ENCODE measurements at places on chromosomes 1 and 21.

GRCh38 chr1:44903011-44903680, 60.1 kb upstream of the PTCH2 start:
- DNase-seq, result no peak

- no peak for DNase-seq
Measured at GRCh38 chr1:54548389-54549044, 489 bp downstream of the ACOT11 start.

- DNase-seq, result no peak
Measured at GRCh38 chr1:7690076-7690475, 81.0 kb upstream of the VAMP3 start.

DNA sequence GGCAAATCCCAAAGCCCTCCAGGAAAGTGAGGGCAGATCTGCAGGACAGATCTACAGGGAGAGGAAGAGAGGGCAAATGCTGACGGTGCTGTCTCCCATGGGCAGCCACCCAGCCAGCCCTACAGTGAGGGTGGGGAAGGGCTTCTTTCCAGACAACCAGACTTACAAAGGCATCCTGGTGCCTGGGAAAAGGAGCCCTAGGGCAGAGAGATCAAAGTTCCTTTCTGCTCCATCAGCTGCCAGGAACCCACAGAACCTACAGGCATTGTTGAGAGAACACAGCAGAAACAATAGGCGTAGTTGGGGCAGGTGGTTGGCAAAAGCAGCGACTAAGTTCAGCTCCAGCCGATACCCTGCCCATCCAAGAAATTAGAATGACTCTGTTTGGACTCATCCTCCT, 332.4 kb downstream of the KCNH1 start:
- no peak for DNase-seq

- no peak for DNase-seq
Measured at GRCh38 chr1:6185635-6186382, 5.7 kb upstream of the CHD5 start.

- no peak for DNase-seq
Measured at GRCh38 chr1:242412921-242413320, 111.6 kb downstream of the PLD5 start.

GRCh38 chr1:7657287-7658016, 113.6 kb upstream of the VAMP3 start:
- DNase-seq, result no peak

DNA sequence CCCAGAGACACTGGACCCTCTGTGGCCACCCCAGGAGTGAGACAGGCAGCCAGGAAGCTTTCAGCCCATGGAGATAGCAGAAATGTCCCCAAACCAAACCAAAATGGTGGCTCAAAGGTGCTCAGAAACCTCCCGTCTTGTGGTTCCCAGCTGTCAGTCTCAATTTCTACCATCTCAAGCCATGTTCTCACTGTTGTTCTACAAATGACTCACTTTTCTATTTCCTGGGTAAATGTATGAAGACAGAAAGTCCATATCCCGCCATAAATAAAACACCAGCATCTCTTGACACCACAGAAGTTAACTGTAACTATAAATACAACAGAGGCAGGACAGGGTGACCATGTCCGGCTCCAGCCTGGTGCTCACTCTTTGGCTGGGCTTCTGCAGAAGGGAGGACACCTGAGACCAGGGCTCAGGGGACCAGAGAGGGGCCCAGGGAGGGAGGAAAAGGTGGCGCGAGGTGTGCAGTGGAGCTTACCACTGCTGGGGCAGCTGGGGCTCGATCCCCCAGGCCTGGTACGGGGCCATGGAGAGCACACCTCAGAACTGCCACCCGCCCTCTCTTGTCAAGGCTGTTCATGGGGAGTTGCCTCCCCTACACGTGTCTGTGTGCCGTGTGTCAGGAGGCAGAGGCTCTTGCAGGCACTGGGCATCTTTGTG, 43.6 kb downstream of the EPHB2 start:
- DNase-seq, result no peak

DNA sequence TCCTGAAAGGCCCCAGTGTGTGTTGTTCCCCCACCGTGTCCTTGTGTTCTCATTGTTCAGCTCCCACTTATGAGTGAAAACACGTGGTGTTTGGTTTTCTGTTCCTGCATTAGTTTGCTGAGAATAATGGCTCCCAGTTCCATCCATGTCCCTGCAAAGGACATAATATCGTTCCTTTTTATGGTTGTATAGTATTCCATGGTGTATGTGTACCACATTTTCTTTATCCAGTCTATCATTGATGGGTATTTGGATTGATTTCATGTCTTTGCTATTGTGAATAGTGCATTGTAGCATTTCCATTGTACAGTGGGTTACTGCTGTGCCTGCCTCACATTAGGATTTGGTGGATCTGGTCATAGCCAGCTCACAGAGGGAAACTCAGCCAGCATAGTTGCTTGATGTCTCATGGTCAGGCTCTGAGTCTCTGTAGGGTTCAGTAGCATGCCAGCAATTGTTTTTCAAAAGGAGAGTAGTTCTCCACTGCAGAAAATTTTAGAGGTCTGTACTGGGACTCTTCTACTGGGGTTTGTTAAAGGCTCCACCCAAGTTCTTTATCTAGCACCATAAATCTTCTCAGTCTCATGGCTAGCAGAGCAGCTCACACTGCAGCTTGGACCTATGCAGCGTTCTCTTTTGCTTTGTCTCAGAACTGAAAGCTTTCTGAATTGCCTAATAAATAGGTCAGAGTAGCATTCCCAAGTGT, 41.0 kb downstream of the RUNX3 start:
- DNase-seq, result no peak

DNA sequence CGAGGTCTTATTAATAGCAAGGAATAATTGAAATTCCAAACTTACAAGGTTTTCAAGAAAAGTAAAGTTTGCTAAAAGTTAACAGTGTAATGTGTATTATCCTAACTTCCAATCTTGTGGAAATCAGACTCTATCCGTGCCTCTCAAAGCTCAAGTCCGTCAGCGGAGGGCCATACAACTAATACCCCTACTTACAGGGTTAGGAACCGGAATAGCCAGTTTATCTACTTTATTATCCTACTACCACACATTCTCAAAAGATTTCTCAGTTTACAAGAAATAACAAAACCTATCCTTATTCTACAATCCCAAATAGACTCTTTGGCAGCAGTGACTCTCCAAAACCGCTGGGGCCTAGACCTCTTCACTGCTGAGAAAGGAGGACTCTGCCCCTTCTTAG, 457.8 kb downstream of the PTPRC start:
- DNase-seq, result no peak

DNA sequence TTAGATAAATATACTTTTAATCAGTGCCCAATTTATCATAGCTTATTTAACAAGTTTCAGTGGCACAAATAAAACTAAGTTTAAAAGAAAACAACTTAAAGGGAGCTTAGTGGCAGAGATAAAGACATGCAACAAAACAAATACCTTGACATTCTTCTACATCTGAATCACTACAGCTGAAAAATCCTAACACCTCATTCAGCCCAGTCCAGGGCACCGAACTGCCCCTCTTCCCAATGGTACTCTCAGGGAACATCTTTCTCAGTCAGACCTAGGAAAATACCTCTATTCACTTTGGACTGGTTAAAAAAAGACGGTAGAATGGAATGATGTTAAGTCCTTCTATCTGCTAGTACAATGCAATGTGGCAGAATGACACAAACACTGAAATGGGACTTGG, 8.3 kb downstream of the OTUD7B start:
- DNase-seq, result no peak

DNA sequence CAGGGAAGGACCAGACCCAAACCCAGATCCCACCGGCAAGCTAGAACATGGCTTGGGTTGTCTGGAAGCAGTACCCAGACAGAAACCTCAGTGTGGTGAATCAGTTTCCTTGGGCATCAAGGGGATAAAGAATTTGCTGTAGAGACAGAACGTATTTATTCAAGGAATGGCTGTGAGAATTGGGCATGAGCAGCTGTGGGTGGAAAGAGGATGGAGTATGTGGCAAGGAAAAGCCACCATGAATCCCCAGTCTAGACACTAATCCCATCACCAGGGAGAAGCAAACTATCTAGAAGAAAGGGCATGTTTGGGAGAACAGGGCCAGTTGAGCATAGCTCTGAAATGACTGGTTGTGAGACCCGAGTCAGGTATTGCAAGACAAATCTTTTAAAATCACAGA, 109.2 kb downstream of the TOMM20 start:
- no peak for DNase-seq

DNA sequence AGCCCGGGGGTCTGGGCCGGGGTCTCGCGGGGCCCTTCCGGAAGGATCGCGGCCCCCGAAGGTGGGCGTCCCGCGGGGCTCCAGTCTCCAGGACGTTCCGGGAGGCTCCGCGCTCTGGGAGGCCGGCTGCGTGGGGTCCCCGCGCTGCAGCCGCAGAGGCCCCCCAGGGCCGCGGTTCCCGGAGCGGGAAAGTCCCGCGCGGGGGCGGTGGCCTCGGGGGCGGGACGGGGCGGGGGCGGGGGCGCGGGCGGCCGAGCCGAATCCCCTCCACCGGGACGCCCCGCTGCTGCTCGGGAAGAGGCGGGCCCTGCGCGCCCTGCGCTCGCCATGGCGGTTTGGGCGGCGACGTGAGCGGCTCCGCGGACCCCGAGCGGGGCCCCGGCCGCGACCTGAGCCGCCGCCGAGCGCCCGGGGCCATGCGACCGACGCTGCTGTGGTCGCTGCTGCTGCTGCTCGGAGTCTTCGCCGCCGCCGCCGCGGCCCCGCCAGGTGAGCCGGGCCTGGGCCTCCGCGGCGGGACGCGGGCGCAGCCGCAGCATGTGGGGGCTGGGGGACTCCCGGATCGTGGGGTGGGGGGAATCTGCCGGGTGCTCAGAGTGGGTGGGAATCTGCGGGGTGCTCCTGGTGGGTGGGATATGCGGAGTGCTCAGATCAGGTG, at the start of gene IFNGR2:
Gene IFNGR2, plus strand, starts transcription at position 286 of the 658 bp plus-strand sequence. Its CDS starts 131 bp downstream, at position 417.
- no peak for DNase-seq

DNA sequence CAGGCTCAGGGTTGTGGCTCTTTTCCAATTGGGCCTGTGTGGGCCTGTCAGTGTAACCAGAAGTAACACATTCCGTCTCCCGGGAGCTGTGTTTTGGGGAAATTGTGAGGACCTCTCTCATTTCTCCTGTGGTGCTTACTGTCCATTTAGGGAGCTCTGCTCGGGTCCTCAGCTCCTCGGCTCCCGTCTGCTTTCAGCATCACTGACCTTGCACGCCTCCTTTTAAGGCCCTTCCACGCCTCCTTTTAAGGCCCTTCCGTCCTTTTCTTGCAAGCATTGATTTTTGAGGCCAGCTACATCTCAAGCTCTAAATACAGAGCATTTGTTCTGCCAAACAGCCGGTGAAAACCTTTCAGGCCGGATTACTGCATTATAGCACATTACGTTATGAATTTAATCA, 9.7 kb downstream of the CA6 start:
- no peak for DNase-seq

GRCh38 chr21:44998621-44999427, 59.0 kb downstream of the SLX9 start:
- no peak for DNase-seq

All from stimulated activated CD8-positive, alpha-beta memory T cell treated with anti-CD3 and anti-CD28 coated beads, Interleukin-4, amount 100 ng/mL, for 4 hours (primary cell).